ENCODE measurements at places on chromosomes 11 and 22.

DNA sequence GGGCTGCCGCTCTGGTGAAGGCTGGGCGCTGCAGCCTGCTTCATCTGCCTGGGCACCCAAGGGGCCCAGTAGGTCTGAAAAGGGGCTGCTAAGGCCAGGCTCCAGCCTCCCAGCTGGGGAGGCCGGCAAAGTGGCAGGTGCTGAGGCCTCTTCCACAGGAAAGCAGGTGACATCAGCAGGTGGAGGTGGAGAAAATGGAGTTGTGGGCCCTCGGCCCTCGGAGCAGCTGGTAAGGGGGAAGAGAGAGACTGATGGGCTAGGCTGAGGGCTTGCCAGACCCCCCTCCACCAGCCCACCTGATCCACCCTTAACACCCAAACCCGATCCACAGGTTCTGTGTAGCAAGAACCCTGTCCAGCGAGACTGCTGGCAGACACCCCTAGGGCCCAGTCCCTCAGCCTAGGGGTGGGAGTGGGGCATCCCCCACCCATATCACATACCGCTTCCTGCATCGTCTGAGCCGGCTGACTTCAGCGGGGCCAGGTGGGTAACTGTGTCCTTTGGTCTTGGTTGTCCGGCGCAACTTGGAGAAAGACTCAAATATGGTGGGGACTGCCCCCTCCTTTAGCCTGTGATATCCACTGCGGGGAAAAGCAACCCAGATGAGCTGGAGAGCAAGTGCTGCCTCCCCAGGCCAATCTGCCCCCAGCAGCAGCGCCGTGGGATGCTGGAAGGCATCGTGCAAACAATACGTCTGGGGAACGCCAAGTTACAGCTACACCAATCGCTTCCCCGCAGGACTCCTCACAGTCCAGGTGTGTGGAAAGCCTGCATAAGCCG lies 1.5 kb downstream of the THAP7 start:
- peak; percentile 23 for DNase-seq

DNA sequence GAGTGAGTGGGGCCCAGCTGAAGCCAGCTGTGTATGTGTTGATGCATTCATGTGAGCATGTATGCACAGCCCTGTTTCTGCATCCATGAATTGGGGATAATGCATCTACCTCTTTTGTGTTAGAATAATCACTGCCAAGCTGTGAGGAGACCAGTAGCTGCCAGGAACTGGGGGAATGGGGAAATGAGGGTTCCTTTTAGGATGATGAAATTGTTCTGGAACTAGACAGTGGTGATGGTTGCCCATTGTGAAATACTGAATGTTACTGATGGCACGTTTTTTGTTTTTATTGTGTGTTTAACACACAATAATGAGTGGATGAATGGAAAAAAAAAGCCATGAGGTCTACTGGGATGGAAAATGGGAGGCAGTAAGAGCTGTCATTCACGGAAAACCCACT lies 45.3 kb upstream of the WNT11 start:
- no peak for DNase-seq

DNA sequence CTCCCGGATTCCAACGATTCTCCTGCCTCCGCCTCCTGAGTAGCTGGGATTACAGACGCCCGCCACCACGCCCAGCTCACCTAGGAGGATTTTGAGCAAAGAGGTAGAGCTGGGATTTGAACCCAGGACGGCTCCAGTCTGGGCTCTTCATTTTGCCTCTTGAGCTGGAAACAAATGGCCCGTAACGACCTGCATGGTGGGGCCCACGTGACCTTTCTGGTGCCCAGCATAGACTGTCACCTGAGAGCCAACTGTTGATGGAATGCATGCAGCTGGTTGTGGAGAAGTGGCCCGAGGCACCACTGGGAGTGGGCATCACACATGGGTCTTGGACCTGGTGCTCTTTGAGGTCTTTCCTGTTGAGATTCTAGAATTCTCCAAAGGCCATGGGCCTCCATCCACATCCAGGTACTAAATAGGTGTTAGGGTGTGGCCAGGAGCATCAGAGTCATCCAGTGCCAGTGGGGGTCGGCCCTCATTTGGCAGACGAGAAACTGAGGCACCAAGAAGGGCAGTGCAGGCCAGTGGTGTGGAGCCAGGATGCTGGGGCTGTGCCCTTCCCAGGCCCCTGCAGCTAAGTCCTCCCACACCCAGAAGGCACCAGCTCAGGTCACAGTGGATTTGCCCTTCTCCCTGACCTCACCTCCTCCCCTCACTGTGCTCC lies 3.9 kb downstream of the ATF4 start:
- DNase-seq, result no peak

DNA sequence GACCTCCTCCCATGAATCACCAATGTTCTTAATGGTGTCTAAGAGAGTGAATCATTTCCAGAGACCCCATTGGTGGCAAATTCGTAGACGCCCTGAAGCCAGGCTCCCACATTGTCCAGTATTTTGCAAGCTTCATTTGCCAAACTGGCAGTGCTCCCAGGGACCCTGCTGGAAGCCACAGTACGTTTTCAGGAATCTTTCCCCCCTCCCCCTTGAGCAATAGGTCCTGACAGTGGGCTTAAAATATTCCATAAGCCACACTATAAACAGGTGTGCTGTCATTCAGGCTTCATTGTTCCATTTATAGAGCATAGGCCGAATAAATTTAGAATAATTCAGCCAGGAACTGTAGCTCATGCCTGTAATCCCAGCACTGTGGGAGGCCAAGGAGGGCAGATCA lies 125.3 kb downstream of the MORC2 start:
- no peak for DNase-seq

DNA sequence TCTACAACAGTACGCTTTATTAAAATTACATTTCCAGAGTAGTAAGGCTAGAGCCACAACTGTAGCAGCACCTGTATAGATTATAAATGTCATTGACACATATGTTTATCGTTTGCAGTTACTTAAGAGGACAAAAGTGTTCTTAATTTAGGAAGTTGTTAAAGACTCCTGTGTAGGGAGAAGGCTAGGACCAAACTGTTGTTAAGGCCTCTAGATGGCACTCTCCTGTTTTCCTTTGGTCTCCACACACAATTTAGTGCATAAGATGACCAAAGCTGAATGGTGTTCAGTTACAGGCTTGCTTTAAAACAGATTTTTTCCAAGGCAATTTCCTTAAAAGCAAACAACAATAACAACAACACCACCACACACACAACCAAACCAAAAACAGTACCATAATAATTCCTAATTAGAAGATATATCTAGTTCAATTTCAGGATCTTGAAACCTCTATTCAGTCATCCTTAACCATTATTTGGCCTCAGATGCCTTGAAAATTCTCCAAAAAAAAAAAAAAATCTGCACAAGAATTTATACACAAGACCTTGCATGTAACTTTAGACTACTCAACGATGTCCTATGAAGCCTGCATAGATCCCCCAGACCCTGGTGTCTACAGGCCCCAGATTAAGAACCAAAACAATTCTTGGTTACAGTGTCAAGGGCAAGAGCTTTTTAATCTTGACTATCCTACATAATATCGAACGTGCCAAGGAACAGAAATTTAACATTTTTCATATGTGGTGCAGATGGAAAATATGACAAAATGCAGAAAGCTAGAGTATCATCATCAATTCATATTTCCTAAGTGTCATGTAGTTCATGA lies 42.6 kb upstream of the APOA1 start:
- peak; percentile 19 for DNase-seq

GRCh38 chr22:23113067-23113846 lies 28.5 kb downstream of the RSPH14 start:
- peak; percentile 41 for DNase-seq

- DNase-seq, result no peak
Observed at GRCh38 chr11:75268626-75269366, 28.2 kb downstream of the TPBGL start.

DNA sequence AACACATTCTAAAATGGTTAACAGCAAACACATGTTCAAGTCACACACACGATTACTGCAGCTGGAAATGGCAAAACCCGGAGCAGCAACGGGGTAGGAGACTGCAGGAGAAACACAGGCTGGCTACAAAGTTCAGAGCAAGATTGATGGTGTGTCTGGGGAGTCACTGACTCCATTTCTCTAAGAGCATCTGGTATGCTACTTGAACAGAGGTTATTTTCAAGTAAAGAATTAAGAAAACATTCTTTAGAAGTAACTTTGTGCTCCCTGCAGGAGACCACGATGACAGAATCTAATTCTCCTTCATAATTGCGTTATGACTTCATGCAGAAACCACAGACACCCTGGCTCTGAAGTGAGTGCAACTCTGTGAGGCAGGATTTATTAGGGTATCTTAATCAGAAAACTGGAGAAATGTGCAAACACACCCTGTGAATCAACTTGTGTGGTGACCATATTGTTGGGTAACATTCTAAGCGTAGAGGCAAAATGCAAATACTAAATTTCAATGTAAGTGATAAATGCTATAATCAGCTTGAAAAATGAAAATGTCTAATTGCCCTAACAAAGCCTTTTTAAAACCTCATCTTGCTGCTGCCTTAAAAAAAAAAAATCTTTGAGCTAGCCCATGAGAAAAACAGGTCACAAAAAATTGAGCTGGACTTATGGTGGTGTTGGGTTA lies 303.0 kb downstream of the CADM1 start:
- no peak for DNase-seq

DNA sequence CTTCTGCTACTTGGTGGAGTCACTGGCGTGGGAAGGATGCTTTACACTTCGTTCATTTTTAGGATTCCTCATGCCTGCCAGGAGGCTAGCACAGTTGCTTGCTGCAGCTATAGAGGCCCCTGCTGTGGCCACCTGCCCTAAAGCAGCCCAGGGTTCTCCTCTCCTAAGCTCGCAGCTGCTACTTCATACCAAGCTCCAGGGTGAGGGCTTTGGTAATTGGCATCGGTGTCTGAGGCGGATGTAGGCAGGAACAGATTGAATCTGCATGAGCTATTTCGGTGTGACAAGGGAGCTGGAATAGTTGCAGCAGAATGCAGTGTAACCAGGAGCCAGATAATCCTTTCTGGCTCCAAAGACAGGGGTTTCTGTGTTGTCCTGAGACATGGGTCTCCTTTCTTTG lies 133.1 kb downstream of the MICAL2 start:
- peak; percentile 72 for DNase-seq
